ENCODE measurements at places on chromosomes 13 and 19.

GRCh38 chr19:1064661-1065605 lies 2.0 kb upstream of the ARHGAP45 start:
- no peak for DNase-seq

DNA sequence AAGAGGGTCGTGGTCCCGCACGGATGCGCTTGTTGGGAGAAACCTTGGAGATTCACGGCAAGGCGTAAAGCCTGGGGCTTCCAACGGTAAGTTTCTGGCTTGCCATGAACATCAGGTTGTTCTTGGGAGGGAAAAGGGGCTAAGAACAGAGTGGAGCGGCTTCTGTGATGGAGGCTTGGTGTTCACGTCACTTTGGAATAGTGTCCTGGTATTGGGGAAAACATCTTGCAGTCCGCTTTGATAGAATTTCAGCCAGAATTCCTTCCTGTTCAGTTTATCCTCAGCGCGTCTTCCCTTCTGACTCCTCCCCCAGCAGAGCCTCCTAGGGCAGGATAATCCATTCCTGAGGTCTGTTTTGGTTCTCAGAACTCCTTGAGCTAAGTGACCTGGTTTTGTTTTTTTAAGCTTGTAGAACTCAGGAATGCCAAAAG lies 2.0 kb downstream of the KCTD15 start:
- DNase-seq = no peak

GRCh38 chr13:96810104-96810503 lies 184.2 kb downstream of the OXGR1 start:
- DNase-seq = no peak

- DNase-seq = no peak
Measured at GRCh38 chr19:45305421-45305820, 17.3 kb downstream of the CKM start.

GRCh38 chr19:8585894-8586750 lies 8.9 kb upstream of the MYO1F start:
- DNase-seq = no peak

DNA sequence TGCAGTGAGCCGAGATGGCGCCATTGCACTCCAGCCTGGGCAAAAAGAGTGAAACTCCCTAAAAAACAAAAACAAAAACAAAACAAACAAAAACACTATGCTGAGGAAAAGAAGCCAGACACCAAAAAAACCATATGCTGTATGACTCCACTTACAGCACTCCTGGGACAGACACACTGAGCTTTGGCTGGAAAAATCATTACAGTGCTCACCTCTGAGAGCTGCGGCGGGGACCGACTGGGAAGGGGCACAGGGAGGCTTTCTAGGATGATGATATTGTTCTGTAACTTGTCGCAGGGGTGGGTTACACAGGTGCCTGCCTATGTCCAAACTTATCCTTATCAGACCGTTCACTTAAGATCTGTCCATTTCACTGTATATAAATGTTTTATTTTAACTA lies 7.8 kb downstream of the PNMA8A start:
- DNase-seq = no peak

DNA sequence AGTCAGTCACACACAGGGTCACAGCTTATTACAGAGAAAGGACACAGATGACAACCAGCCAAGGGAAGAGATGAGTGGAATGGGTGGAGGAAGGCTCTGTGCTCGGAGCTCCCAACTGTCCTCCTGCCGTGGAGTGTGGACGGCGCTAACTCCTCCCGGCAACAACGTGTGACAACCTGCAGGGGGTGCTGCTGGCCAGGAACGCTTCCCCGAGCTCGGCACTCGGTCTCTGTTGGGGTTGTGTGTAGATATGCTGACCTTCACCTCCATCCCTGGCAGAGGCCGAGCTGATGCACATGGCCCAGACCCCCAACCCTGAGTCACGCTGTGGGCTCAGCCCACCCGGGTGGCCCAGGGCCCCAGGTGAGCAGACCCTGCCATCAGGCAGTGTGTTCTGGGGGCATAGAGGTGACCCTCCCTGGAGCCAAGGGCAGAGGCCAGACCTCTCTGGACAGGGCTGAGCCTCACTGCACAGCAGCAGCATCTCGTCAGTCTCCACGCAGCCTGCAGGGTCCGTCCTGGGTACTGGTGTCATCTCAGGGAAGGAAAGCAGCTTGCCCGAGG lies 14.1 kb downstream of the ZNF444 start:
- no peak for DNase-seq

All from stimulated activated naive B cell treated with anti-CD40 and anti-IgM and Interleukin-4, amounts not matched to agents 10 μg/mL and 1 μg/mL and 100 μg/mL, for 72 hours (primary cell).